Thyroid gland (tissue), 4 donors: ENCODE measurements at places on chromosomes 11 and 22.

DNA sequence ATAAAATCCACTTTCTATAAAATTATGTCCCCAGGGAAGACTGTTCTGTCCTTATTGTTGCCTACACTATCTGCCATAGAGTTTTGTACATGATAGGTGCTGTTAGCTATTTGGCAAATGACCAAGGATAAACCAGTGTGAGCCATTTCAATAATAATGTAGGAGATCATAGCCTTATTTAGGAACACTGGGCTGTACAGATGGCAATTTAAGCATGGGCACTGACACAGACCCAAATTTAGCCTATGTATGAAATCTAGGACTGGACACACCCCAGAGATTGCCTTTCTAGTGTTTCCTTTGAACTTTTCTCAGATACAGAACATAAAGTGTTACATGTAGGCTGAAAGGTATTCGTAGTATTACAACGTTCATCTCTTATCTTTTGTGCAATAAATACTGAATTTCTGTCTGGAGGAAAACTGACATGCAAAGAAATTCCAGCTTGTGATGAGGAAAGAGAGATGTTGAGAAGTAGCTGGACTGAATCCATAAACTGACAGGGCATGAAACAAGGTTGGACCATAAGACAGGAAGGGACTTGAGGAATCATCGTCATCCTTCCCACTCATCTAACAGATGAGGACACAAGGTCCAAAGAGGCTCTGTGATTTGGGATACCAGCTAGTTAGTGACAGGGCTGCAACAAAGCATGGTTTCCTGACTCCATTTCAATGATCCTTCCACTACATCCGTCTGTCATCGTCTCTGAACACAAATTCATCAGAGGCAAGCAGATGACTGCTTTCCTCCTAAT, 60.3 kb downstream of the TMPRSS5 start:
- no peak for DNase-seq

- DNase-seq, result peak; percentile 86
Observed at GRCh38 chr11:17528906-17529843, 15.0 kb downstream of the USH1C start.

DNA sequence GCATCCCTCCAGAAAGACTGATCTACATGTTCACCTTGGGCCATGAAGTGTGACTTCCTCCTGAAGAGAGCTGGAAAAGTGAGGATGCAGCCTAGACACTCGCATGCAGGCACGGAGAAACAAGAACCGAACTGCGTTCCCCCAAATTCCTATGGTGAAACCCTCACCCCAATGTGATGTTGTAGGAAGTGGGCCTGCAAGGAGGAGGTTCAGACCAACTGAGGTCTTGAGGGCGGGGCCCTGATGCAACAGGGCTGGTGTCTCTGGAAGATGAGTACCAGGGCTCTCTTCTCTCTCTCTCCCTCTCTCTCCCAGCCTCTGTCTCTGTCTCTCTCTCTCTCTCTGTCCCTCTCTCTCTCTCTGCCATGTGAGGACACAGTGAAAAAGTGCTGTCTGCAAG, 501.1 kb downstream of the BRD1 start:
- no peak for DNase-seq

DNA sequence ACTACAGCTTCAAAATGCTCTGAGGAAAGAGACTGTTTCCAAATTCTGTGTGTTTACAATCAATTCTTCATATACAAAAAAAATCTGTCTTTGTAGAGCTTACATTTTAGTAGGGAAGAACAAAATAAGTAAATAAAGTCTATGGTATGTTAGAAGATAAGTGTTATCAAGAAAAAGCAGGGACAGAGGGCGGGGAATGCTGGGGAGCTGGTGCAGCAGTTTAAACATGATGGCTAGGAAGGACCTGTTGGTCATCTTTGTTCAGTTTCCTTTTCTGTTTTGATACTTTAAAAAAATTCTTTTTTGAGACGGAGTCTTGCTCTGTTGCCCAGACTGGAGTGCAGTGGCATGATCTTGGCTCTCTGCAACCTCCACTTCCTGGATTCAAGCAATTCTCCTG, 16.1 kb downstream of the TMEM25 start:
- DNase-seq, result no peak

DNA sequence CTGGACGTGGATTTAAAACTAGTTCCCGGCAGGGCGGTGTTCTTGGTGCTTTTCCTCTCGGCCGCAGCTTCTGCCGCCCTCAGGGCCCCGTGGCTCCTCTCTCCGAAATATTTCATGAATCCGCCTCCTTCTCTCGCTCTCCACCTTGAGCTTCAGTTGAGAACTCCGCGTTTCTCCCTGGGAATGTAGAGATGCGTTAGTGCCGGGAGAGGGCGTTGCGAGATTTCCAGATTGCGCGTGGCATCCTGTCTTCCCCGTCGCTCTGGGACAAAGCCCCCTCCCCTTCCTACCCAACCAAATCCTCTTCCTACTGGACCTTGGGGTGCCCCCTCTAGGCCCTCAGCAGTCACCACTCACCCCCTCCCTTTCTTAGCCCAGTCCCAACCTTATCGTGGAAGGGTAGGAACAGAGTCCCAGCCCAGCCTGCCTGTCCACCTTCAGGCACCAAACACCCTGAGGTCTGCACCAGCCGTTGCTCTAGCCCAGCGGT, 15.5 kb upstream of the RAC2 start:
- no peak for DNase-seq

GRCh38 chr11:122045181-122045586, 70.8 kb downstream of the BLID start:
- DNase-seq, result no peak

- no peak for DNase-seq
Observed at GRCh38 chr11:120869097-120869496, 154.8 kb upstream of the TBCEL start.

- DNase-seq, result peak; percentile 51
Observed at GRCh38 chr11:73321604-73322381, 13.7 kb downstream of the ARHGEF17 start.

- no peak for DNase-seq
Observed at GRCh38 chr11:73728000-73728399, 32.9 kb downstream of the RAB6A start.

GRCh38 chr22:47748271-47748670, 985.8 kb downstream of the TBC1D22A start:
- no peak for DNase-seq
